ENCODE measurements at places on chromosomes 7 and 10.

GRCh38 chr10:99938563-99938962 is 71.2 kb downstream of the DNMBP start:
- no peak for DNase-seq

DNA sequence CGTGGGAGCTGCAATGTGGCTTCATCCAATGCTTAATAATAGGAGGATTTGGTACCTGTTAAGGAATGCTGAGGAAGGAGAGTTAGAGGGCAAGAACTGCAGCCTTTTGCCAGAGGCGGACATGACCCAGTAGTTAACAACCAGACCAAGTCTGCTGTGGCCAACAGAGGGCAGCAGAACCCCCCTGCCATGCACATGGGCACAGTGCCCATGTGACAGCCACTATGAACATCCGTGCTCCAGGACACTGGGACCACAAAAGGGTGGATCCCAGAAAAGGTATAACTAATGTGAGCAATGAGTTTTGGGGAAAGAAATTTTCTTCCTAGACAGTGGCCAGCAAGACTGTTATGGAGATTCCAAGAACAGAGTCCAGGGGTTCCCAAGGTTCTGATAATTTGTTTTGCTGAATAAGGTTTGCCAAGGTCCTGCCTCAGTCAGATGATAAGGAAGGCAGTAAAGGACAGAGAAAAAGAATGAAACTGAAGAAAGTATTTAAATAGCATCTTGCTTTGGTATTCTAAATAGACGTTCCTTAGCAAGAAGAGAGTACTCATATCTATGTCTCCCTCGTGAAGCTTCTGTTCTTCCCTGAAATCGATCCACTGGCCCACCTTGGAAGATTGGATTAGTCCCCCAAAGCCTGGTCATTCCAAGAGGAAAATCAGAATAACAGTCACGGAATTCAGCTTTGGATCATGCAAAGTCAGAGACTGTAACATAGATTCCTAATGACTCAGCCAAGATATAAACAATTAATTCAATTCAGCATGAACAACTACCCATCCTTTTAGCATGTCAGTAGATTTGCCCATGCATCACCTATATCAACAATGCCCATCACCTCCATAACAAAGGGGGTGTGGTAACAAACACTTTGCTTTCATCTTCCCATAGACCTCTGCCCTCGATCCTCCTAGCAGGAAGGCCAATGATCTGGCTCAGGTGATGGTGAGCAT is 56.0 kb downstream of the LGI1 start:
- DNase-seq: peak; percentile 69

DNA sequence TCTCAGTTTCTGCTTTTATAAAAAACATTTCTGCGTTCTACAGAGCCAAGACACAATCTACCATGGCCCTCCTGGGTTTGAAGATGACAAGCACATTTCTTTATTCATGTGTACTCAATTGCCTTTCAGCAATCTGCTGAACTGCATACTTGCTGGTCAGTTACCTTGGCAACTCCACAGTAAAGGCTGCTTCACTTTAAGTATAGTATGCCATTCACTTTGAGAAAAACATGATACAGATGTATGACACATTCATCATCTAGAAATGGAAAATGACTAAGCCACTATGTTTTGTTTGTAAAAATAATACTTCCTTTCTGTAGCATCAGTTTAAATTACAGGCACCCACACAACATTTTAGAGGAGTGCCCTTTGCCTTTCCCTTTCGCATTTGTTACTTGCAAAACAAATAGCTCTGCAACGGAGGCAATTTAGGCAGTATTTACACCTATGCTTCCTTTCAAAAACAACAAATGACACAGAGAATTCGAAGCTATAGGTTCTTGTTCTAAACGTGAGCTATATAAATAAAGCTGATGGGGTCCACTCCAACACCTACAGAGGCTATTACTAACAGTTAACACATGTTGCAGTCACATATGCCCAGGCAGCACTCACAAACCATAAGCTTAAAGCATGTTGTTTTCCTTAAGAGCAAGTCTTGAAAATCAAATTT is 23.5 kb downstream of the SGCE start:
- no peak for DNase-seq

DNA sequence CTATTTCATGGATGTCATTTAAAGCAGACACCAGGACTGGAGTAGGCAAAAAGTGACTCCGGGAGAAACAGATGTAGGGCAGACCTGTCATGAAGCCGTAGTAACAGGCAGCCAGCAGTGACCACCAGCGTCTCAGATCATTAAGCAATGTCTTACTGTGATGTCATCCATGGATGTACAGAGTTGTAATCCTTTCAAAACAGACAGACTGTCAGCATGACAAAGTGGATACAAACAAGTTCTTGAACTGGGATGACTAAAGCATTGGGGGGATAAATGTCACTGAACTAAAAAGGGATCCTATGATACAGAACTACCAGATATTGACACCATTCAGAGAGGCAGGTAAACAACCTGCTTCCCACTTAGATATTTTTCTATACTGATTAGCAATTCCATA is 675.5 kb downstream of the PARD3 start:
- DNase-seq: no peak

- DNase-seq: no peak
Measured at GRCh38 chr7:11638011-11638774, 193.8 kb downstream of the THSD7A start.

DNA sequence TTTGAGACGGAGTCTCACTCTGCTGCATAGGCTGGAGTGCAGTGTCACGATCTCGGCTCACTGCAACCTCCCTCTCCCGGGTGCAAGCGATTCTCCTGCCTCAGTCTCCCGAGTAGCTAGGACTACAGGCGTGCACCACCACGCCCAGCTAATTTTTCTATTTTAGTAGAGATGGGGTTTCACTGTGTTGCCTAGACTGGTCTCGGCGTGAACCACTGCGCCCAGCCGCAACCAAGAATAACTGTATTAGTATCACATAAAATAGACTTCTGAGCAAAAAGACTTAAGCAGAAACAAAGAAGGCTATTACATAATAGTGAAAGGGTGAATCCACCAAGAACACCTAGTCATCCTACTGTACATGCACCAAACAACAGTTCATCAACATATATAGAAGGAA is 67.6 kb upstream of the TFEC start:
- DNase-seq: no peak

DNA sequence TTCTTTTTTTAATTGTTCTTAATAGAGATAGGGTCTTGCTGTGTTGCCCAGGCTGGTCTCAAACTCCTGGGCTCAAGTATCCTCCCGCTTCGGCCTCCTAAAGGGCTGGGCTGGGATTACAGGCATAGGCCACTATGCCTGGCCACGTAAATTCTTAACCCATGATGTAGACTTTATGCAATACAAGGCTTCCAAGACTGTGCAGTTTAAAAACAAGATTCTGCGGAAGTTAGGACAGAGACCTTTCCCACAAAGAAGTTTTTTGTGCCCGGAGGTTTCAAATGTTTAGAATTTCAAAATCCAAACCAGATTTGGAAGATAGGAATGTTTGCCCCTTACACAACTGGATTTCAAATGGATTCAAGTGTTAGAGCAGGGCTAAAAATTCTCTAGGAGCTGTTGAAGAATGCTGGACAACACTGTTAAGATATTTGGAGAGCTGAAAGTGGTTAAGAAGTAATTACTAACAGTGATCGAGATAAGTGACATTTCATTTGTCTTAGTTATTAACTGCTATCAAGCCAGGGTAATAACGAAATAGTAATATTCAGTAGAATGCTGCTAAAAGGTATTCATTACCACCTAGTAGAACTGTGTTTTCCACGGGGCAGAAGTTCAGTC is 7.4 kb downstream of the APBB1IP start:
- DNase-seq: no peak

GRCh38 chr10:992467-992866 is 4.2 kb downstream of the GTPBP4 start:
- no peak for DNase-seq

GRCh38 chr10:131187926-131188325 is 123.6 kb downstream of the TCERG1L start:
- DNase-seq: no peak

- no peak for DNase-seq
Measured at GRCh38 chr10:117431160-117431559, 55.9 kb upstream of the PDZD8 start.

DNA sequence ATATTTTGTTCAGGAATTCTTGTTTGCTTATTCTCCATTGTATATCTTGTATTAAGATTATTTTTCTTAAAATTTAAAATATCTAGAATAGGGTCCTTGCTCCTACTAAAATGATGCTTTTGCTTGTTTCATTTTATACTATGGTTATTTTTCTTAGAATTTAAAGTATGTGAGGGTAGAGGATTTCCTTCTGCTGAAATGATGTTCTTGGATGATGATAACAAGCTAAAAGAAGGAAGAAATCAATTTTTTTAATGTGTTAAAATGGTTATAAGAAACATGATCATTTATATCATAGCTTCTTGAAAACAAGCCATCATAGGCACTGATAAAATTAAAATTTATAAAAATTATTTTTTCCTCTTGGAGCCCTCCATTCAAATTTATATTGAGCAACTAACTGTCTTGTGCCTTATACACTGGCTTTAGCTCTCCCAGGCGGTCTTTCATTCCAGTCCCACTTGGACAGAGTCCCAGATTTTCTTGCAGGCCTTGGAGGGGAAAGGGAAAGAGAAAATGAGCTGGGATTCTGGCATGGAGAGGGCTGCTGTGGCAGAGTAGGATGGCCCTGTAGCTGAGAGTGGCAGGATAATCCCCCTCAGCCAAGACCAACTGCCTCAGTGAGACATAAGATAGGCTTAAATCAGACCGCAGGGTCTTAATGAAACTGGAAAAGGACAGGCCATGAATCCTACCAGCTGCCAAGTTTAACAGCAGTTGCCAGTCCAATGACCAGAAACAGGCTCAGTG is 60.2 kb downstream of the DNAJB9 start:
- peak; percentile 38 for DNase-seq

DNA sequence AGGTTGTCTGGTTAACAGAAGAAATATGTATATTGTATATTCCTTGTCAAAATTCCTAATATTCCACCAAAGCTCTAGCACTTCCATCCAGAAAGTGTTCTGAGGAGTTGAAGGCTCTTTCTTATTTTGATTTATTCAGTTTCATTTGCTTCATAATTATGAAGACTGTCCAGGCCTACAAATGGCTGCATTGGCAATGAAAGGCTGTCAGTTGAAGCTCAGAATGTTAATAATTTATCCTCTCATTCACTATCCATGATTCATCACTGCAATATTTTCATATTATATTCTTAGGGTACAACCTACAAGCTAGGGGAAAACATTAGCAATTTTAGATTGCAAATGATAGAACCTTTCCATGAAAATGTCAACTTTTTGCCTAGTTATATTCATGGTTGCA is 57.3 kb downstream of the ARID5B start:
- no peak for DNase-seq

DNA sequence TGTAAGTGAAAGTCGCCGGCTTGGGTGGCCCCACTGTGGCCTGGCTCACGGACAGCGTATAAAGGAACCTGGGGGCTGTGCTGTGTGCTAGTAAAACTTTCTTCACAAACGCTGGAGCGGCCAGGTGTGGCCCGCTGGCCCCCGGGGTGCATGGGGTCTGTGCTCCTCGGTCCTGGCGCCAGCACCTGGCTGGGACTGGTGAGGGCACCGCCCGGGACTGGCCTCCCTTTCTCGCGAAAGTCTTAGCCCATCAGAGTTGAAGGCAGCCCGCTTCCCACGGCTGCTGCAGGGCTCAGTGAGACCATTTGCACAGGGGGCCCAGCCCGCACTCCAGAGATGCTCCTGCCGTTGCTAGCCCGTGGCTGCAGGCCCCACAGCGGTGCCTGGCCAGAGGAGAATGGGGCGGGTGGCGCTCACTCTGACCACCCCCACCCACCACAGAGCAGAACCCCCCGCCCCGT is 5.8 kb downstream of the PWWP2B start:
- no peak for DNase-seq

DNA sequence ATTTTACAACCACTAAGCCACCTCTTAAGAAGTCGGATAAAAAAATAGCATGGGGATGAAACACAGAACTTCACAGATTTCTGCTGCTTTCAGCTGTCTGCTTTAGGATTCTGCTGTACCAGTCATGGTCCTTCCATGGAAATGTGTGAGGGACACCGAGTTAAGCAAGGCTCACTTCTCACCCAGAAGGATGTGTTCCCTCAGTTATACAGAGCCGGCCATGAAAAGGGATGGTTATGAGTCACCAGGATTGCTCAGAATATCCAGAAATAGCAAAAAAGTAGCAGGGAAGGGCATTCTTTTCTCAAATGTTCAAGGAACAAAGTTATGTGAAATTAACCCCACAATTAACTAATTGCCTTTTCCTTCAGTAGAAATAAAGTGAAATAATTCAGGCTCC is 124.4 kb downstream of the AMPH start:
- DNase-seq: no peak

GRCh38 chr10:63634488-63635065 is 113.4 kb downstream of the REEP3 start:
- no peak for DNase-seq

DNA sequence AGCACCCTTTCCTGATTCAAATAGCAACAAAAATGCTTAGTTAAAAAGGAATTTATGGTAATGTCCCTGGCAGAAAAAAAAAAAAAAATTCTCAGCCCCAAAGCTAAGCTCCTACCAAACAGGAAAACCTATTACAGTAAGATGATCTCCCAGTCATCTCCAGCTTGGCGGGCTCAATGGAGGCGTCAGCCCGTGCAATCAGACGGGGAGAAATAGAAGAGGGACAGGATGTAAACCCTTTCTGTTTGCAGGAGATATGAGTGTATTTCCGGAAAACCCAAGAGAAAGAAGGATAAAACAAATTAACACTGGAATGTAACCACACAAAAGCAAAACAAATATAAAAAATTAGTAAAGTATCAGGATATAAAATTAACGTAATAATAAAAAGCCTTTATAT is 242.8 kb downstream of the TCERG1L start:
- DNase-seq: no peak

GRCh38 chr7:119472408-119473038 is 800.5 kb upstream of the KCND2 start:
- DNase-seq: no peak

DNA sequence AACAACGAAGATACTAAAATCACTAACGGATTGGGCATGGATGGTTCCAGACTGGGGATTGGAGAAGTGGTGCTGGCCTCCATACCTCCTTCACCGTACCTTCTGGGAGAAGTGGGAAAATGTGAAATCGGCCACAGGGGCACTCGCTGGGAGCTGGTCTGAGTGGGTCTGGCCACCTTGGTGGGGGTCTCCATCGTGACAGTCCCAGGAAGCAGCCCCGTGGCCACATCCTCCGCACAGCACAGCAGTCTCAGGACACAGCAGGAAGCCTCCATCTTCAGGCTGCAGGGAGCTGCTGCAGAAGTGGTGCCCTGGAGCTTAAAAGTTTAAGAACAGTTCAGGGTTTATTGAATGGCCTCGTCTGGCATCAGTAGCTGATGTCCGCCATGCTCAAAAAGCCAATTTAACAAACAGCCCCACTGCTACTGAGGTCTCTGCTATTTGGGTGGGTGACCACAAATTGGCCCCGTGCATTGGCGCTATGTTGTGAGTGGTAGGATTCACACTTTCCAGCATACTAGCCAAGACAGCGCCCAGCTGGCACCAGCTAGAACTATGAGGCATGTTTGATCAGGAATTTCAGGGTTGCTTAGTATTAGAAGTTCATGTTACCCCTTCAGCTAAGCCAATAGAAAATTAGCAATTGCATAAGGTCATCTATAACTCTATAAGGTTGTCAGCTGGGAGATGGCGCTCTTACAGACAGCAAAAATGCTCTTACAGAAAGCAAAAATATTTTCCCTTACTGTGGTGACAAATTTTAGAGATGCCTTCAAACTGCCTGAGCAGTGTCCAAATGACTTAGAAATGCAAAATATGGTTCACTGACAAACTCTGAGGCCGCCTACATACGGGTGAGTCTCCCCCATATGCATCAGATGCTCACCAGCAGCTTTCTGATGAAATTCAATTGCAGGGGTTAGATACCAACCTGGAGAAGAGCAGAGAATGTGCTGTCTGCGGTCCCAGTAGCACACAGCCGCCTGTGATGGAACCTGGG is 17.0 kb downstream of the PKD1L1 start:
- DNase-seq: no peak
